AG08395 (cell line): ENCODE measurements at places on chromosomes 16 and 17.

DNA sequence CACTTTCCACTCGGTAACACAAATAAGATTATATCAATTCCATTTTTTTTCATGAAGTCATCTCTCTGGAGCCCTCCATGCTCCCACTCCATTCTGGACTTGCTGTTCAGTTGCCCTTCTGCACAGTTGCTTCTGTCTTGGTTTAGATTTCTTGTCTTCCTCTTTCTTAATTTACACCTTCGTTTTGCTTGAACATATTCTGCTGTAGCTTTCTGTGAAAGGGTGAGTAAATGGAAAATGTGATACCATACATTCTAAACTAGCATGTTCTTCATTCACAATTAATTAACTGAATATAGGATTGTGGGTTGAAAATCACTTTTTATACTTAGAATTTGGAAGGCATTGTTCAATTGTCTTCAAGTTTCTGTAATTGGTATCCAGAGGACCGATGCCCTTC is 69.6 kb downstream of the VMP1 start:
- no peak for DNase-seq

- peak; percentile 26 for DNase-seq
These were observed 994 bp downstream of the CLTC start for GRCh38 chr17:59620518-59621259.

DNA sequence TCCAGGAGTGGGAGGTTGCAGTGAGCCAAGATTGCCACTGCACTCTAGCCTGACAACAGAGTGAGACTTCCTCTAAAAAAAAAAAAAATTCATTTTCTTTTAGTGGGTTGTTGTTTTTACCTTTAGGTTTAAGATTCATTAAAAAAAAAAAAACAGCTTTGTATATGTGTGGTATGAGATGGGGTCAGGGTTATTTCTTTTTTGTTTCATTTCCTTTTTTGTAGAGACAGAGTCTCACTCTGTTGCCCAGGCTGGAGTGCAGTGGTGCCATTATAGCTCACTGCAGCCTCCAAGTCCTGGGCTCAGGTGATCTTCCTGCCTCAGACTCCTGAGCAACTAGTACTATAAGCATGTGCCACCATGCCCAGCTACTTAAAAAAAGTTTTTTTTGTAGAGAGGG is 47.0 kb downstream of the BCAS3 start:
- DNase-seq, result no peak

DNA sequence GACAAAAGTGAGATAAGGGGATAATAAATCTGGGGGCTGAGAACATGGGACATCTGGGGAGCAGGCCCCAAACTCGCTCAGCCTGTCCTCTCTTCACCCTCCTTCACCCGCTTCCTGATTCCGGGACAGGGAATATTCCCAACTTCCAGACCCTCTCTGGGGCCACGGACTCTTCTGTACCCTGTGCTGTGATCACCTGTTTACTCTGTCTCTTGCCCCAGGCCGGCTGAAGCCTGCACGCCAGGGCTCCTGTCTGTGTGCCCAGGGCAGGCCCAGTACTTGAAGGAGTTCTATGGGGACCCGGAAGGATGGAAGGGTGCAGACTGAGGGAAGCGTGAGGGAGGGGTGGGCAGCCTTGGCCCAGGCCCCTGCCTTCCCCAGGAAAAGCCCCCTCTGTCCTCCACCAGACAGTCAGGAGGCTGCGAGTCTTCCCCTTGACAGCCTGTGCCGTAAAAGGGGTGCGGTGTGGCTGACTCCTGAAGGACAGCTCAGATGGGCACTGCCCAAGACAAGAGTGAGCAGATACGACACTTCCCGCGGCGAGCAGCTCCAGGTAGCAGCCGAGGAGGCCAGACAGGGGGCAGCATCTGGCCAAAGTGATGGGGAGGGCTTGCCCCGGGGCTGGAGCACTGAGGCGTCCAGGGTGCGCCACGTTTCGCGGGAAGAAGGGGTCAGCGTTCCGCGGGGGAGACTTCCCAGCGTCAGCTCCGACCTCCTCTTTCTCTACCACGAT is 1.0 kb upstream of the CCNF start:
- peak; percentile 17 for DNase-seq
